ENCODE measurements at places on chromosomes 5 and 9.
A peak's percentile ranks its signal among the peaks of the same experiment; 100 is the strongest.

- DNase-seq, result no peak
Observed at GRCh38 chr5:96978812-96979449, 43.1 kb downstream of the LNPEP start.

- DNase-seq, result no peak
Observed at GRCh38 chr5:127288676-127289075, 1.9 kb upstream of the MEGF10 start.

DNA sequence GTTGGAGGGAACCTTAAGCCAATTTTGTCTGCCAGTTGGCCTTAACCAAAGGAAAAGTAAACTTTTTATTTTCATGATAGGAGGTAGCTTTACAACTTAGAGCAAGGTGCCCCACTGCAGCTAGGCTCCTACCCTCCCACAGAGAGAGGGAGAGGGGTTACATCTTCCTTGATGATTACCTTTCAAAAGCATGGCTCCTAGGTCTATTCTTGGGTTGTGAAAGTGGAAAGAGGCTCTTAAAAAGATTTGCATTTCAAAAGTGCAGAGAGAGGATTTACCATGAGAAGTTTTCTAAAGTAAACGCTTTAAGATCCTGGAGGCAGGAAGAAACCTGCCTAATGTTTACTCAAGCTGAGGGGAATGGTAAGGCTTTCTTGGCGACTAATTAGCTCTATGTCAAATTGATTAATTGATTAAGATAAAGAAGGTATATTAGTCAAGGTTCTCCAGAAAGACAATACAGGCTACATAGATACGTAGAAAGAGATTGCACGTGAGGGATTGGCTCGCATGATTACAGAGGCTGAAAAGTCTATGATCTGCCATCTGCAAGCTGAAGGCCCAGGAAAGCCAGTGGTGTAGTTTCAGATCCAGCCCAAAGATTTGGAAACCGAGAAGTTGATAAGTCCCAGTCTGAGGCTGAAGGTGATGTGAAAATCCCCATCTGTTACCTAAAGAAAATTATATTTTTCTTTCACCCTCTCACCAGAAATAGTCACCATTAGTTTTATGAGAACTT lies 333.8 kb upstream of the CTNND2 start:
- DNase-seq, result no peak

DNA sequence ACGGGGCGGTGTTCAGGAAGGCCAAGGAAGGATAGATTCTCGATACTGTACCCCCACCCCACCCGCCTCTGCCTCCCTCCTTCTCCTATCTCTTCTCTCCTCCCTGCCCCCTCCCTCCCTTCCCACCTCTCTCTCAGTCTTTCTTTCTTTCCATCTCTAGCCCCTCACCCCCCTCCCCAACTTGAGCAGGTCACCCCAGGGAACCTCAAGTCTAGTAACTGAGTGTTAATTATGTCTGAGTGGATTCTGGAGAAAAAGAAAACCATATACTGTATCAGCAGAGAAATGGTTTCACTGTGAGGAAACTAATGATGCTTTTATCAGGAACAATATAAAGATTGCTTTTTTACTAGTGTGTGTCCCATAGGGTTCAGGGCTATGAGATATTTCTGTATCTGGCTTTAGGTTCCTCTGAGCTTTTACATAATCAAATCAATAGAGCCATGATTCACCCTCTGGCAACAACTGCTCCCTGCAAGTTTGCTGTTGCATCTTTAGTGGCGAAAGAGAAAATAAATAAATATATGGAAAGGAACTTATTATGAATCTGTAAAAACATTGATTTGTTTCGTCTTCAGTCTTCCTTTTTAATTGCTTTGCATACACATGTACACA lies 639.7 kb downstream of the CCDC171 start:
- DNase-seq, result no peak

DNA sequence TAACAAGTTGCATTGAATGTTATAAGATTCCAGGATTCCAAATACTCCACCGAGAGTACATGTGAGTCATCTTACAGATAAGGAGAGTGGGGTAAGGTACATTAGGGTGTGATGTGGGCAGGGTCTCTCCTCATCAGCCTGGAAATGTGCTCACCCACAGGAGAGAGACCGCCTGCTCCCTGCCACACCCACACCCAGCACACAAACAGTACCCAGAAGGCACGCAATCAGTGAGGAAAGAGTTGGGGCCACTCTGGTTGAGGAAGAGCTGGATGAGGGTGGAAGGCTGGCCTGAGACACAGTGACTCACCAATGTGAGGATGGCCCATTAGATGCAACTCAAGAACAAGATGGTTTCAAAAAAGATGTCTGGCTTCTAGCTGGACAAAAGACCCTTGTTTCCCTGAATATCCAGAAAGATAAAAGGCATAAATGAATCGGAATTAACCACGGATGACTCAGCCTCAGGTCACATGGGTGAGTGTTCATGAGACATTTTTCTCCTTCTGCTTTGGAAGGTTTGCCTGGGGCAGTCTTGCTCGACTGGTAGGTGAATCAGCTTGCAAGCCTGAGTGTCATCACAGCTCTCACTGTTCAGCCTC lies 51.1 kb upstream of the LHFPL2 start:
- DNase-seq, result no peak

DNA sequence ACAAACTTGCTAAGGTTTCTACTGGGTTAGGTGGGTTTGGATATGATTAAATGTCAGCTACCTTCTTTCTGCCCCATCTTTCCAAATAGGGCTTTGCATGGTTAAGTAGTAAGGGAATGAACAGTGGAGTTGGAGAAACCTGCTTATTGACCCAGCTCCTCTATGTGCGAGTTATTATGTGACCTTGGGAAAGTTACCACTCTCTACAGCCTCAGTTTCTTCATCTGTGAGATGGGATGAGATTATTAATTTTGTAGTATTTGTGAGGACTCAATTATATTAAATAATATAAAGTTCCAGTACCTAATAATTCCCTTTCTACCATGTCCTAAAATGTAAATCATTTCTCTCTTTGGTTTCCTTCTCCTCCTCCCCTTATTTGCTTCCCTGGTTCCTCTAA lies 123.4 kb downstream of the GDNF start:
- DNase-seq, result no peak

- no peak for DNase-seq
Observed at GRCh38 chr5:165143741-165144140, 1638.3 kb downstream of the MAT2B start.

DNA sequence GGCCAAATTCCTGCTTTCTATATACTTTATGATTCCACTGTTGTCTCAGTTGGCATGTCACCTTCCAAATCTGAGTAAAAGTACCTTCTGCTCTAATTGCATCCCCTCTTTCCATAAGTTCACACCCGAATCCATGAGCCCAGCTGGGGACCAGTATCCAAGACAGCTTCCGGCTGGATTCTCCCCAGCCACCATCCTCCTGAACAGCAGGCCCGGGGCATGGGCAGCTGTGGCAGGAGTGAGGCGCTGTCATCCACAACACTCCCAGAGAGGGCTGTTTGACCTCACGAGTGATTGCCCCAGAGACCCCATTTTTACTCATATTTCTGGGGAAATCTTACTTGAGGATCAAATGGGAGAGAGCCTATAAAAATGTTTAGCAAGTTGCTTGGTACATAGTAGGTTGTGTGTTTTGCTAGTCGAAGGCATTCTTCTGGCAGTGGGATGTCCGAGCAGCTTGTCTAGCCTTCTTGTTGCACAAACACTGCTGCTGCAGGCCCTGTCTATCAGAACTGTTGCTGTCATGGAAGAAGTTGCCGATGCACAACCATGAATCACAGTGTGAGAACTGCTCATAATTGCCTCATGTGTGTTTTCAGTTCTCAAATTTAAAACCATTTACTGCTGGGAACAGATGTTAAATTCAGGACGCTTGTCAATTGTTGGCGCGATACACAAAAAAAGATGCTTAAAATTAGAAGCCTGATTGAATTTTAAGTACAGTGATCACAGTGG lies 93.8 kb downstream of the HSPA4 start:
- DNase-seq, result no peak

- peak; percentile 79 for DNase-seq
Observed at GRCh38 chr9:99445371-99445891, 223.3 kb downstream of the SEC61B start.

- DNase-seq, result no peak
Observed at GRCh38 chr5:100518377-100518776, 16.8 kb upstream of the FAM174A start.

- DNase-seq, result no peak
Observed at GRCh38 chr9:127219520-127219919, 45.1 kb upstream of the GARNL3 start.

DNA sequence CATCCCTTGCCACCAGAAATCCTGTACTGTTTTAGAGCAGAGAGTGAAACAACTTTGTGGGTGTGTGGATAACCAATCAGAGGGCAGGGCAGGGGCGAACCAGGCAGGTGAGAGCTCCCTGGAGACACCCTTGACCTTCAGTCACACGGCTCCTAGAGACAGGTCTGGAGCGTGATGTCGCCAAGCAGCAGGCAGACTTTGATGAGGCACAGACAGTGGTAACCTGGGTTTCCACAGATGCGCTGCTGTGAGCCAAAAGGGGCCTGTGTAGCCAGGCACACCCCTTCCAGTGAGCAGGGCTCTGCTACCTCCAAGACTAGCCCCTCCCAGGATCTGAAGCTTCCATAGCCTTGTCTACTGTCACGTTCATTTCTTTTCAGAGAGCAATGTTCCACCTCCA lies 317.8 kb upstream of the ADCY2 start:
- no peak for DNase-seq

GRCh38 chr5:149048811-149049210 lies 14.1 kb downstream of the SH3TC2 start:
- no peak for DNase-seq

- no peak for DNase-seq
Observed at GRCh38 chr5:61455179-61456006, 123.3 kb downstream of the ZSWIM6 start.

- DNase-seq, result peak; percentile 78
Observed at GRCh38 chr9:132769906-132770769, 99.9 kb downstream of the GTF3C4 start.

DNA sequence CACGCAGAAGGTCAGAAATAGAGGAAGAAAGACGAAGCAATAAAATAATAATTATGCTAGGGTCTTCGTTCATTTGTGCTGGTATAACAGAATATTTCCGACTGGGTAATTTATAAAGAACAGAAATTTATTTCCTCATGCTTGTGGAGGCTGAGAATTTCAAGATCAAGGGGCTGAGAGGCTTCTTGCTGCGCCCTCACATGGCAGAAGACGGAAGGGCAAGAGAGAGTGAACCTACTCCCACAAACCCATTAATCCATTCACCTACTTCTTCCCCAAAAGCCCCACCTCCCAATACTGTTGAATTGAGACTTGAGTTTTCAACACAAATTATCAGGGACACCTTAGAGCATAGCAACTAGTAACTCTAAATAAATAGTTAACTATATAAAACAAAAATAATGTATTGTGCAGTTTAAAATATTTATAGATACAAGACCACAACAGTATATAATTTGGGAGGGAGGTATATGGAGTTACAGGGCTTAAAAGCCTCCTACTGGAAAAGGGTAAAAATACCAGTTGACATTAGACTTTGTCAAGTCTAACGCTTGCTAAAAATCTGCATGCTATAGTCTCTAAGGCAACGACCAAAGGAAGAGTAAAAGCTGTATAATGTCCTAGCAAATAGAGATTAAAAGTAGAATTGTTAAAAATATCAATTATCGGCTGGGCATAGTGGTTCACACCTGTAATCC lies 40.3 kb upstream of the NAA35 start:
- no peak for DNase-seq

DNA sequence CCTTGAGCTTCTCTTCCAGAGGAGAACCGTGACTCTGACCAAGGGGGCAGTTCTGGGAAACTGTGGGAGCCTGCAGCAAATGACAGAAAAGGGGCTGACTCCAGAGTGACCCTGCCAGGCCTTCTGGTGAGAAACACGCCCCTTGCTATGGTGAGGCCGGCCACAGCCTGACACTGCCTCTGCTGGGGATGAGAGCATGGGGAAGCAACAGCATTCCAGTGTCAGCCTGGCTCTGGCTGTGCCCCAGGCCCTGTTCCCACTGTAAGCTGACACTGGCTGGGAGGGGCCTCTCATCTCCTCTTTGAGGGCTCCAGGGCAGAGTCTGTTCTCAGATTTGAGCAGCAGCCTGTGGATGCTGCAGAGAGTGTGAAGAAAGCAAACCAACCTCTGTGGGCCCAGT lies 180.0 kb upstream of the IL12B start:
- DNase-seq, result peak; percentile 76

- DNase-seq, result no peak
Observed at GRCh38 chr9:14307989-14308852, 5.7 kb downstream of the NFIB start.

GRCh38 chr5:121152411-121152810 lies 688.3 kb downstream of the PRR16 start:
- DNase-seq, result no peak

DNA sequence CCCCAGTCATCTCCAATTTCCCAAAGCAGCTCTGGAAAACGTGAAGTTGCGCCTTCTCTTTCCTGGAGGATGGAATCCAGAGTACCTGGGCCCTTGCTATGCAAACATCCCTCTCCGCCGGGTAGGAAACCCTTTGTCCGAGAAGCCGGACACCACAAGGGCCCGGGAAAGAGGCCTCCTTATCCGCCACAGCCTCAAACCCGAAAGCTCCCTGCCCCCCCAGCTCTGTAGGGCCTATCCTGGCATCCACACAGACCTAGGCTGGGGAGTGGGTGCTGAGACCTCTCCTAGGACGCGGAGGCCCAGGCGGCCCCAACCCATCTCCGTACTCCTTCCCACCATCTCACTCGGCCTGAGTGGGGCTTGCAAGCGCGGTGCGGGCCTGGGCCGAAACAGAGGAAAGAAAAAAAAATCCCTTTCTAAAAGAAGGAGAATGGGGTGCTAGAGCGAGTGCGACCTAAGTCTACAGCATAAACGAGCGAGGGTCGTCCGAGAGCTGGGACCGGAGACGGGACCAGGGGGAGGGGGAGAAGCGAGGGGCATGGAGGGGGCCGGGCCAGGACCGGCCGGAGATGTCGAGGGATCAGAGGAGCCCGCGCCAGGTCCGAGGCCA lies 624 bp downstream of the FBXW11 start:
- no peak for DNase-seq

DNA sequence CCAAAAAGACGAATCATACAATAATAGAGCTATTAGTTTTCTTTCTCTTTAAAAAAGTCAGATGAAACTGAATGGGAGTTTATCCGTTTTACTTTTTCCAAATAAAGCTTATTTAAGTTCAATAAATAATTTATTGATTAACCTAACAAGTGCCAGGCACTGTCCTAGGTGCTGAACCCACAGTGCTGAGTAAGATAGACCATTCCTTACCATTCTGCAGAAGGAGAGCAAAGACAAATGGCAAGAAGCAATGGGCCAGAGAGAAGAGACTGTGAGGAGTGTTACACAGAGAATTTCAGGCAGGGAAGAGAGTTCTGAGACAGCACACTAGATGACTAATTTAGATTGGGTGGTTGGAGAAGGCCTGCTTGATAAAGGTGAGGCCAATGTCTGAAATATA lies 127.2 kb downstream of the AUH start:
- no peak for DNase-seq

All from right atrium auricular region (tissue), 2 donors.